ENCODE measurements at places on chromosomes 6 and 20.

- DNase-seq, result no peak
Observed at GRCh38 chr6:44558832-44559251, 171.3 kb downstream of the CDC5L start.

DNA sequence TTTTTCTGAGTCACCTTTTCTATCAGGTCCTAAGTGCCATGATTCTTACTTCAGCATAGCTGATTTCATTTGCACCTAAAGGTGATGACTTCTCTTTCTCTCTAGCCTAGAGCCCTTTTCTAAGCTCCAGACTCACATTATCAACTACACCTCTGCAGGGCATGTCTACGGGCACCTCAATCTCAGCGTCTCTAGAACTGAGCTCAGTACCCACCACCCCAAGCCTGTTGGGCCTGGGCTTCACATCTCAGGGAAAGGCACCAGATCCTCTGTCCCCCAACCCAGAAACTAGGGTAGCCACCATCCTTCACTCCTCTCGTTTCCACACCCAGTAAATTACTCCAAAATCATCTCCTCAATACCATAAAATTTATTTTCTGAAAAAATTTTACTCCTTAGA is 10.6 kb upstream of the PLCG1 start:
- no peak for DNase-seq

- DNase-seq, result no peak
Observed at GRCh38 chr6:51265426-51265825, 446.8 kb downstream of the TFAP2B start.

- DNase-seq, result peak; percentile 87
Observed at GRCh38 chr6:73452107-73452461, at the start of gene CGAS. CGAS (minus strand) TSS chr6:73452297; CDS start chr6:73452181, 116 bp downstream.

DNA sequence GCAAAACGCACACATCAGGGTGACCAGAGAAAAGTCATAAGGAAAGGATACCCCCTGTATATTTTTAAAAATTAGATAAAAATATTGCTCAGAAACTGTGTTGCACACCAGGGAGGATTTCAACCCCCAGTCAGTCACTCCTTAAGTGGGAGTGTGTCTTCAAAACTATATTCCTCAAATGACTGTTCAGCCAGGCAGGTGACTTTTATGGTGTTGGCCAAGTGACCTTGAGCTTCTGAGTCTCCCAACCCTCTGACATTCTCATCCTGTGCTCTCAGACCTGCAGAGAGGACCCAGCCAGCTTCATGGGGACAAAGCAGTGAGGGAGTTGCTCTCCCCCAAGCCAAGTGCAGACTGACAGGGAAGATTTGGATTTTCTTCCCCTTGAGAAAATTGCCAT is 311.9 kb upstream of the JARID2 start:
- no peak for DNase-seq

- no peak for DNase-seq
Observed at GRCh38 chr6:38307740-38308139, 332.0 kb downstream of the BTBD9 start.

DNA sequence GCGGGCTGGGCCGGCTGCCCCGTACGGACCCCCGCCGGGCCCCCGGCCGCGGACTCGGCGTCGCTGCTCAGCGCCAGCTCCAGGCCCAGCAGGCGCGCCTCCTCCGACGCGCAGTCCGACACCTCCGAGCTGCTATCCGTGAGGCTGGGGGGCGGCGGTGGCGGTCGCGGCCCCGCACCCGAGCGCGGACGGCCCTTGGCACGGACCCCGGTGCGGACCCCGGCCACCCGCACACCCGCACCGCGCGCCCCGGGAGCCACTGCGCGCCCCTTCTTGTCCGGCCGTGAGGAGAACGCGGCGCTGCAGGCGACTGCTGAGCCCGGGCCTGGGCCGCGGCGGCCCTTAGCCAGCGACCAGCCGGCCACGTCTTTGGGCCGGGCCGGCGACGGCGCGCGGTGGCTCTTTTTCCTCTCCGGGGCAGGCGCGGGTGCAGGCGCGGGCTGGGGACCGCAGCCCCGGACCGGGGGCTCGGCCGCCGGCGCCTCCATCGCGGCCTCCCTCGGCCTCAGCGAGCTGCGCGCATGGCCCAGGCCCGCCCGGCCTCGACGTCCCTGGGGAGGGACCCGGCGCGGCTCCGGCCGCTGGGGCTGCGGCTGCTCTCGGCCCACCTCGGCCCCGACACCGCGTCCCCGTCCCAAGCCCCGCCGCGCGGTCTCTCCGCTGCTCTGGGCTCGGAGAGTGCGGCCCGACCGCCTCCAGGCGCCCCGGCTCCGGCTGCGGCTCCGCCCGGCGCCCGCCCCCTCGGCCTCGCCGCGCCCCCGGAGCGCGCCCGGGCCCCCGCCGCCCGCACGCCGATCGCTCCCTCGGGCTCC is 12.9 kb upstream of the TLDC2 start:
- DNase-seq, result no peak

DNA sequence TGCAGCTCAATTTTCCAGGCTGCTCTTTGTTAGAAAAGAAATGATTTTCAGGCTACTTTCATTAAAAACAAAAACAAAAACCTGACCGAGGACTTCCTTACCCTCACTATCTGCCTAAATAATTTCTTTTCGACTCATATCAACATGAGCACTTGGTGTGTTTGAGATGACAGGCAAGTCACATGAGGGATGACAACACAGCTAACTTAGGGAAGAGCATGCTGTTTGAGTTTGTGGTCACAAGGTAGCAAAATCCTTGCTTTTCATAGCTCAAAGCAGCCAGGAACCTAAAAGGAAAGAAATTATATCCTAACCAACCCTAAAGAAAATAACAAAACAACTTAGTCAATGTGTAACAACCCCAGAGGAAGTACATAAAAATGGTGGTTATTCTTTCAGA is 459.5 kb downstream of the KIF16B start:
- DNase-seq, result no peak

- DNase-seq, result no peak
Observed at GRCh38 chr20:3296261-3297078, 57.5 kb upstream of the SLC4A11 start.

DNA sequence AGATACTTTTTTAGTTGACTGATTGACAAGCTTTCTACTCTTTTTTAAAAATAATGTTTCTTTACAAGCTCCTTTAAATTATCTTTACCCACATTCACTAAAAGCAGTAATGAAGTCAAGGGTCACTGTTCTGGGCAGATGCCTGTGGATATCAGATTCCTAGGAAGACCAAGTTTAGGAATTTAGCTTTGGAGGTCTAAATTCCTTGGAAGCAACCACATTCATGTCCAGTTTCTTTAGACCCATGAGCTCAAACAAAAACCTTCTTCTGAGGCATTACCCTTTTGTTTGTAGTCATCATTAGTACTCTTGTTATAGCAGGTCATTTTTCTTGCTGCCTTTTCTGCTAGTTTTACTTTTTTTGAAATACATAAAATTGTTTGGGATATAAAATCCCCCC is 462.9 kb upstream of the JAG1 start:
- DNase-seq, result no peak

DNA sequence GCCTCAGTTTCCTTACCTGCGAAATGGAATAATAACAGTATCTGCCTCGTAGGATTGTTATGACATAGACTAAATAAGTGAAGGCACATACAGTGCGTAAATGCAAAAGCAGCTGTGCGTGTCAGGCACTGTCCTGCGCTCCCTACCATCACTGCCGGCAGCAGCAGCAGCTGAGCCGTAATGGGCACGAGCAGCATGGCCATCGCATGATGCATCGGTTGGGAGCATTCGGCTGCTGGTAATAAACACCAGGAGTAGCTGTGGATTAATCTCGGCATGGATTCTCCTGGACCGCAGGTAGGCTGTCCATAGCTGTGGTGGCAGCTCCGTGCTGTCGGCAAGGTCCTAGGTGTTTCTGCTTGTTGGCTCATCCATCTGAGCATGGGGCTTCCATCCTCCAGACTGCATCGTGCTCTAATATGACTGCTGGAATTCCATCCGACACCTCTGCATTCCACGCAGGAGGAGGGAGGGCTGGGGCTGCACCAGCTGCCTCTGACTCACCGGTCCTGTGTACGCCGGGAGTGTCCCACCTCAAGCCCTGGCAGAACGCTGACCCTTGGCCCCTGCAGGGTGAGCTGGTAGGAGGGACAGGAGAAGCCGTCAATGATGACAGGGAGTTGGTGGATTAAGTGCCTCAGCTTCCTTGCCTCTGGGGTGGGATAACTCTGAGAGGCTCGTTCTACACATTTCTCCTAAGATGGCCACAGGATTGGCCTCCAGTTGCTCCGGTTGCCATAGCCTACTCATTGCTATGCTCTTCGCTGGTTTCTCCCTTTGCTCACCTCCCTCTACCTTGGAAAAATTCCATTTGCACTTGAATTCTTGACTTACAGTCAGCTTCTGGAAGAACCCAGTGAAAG is 100.9 kb upstream of the PMEPA1 start:
- DNase-seq, result peak; percentile 69

DNA sequence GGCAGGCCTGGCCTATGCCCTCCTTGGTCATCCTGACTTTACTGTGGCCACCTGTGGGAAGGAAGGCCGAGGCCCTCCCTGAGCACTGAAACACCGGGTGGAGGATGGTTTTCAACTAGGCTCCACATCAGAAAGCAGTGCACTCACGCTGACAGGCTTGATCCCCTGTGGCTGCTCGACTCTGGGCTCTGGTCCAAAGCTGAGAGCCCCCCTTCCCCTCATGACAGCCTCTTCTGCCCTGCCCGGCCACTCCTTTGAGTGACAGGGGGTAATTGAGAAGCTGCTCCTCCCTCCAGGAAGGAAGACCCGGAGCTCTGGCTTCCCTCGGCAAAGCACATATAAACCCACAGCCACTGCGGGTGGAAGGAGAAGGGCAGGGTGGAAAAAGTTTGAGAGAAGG is 43.6 kb downstream of the MUC22 start:
- DNase-seq, result no peak
